AG09319 (cell line): ENCODE measurements at places on chromosomes 11 and 22.

DNA sequence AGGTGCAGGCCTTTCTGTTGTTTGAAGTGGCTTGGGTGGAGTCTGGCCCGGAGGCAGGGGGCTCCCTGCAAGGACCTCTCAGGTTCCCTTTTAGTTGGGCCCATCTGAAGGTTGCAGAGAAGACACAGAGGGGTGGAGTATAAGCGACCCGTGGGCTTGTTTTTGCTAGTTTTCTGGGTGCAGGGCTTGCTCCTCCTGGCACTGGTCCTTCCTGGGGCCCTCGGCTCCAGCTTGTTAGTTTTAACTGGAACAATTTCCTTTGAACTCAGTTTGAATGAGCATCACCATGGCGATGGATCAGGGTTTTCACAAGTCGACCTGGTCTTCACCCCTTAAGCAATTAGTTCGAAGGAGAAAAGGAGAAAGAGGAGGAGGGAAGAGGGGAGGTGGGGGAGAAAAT, 28.5 kb upstream of the OAF start:
- DNase-seq: no peak

GRCh38 chr11:78991681-78992080, 417.0 kb upstream of the NARS2 start:
- no peak for DNase-seq

GRCh38 chr11:1837171-1838076, 1.4 kb upstream of the TNNI2 start:
- DNase-seq: no peak

DNA sequence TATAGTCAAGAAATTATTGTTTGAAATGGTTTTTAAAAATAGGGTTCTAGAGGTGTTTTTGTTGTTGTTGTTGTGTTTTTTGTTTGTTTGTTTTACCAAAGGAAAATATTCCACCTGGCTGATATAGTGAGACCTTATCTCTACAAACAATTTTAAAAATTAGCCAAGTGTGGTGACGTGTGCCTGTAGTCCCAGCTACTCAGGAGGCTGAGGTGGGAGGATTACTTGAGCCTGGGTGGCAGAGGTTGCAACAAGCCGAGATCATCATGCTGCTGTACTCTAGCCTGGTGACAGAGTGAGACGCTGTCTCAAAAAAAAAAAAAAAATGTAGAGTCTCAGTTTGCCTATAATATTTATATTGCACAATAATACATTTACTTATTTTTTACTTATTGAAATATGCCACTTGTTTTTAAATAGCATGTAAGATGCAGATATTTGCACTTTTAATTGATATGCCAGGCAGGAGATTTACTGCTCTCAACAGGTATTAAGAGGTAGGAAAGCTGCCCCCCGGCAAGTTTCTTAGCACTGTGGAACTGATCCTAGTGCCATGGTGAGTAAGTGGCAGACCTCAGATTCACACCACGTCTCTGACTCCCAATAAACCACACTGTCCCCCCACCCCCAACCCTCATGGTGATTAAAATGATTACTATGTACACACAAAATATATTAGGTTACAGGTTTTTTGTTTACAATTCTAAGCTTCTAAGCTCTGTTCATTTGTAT, 157.4 kb downstream of the TEAD1 start:
- DNase-seq: no peak

- DNase-seq: no peak
Observed at GRCh38 chr11:64831411-64831891, 13.0 kb downstream of the CDC42BPG start.

DNA sequence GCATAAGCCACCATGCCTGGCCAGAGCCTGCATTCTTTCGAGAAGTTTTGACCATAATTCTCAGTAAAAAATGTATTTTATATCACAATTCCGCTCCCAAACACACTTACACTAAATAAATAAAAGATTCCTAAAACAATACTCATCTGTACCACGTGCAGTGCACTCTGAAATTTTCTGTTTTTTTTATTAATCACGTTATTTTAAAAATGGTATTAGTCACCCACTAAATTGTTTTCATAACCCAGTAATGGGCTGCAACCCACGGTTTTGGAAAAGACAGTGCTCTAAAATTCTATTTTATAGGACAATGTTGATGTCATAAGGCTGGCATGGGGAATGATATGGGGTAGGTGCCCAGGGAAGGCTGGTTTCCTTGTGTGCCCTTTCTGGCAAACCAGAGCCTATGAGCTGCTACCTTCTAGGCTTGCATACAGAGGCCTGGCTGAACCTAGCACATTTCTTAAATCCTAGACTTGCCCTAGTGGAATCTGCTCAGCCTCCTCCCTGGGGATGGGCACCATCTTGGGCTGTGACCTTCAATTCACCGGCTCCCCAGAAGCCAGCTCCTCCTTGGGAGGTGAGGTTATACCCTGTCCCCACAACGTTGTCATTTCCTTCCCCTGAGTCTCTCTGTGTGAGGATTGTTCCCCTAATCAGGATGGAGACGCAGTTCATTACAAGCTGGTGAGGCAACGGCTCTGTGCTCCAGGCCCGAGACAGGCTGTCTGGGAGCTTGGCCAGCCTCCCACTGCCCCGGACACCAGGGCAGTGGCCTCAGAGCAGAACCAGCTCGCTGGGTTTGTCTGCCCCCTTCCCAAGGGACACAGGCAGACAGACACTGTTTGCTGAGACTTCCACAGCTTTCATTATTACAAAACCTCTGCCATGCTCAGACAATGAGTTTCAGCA, 116.5 kb upstream of the NAV2 start:
- DNase-seq: no peak

DNA sequence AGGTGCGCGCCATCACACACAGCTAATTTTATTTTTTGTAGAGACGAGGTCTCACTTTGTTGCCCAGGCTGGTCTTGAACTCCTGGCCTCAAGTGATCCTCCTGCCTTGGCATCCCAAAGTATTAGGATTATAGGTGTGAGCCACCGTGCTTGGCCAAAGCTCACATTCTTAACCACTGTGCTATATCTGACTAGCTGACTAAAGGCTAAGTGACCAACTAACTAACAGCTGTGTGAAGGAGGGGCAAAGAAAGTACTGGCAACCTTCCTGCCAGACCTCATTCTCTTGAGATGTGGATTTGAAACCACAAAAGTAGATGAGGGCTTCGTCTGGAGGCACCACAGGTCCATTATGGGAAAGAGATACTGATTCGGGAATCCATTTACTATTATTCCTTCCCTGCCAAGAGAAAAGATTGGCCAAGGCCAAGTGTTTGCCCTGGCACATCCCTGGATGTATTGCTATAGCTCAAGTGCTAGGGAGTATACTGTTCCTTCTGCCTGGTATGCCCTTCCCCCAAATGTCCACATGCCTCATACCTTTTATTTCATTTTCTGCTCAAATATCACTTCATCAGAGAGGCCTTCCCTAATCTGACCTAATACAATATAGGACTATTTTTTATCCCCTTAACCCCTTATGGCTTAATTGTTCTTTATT, 52.7 kb upstream of the RRM1 start:
- DNase-seq: no peak

GRCh38 chr22:45084400-45084920, 74.7 kb upstream of the PHF21B start:
- DNase-seq: no peak

- no peak for DNase-seq
Observed at GRCh38 chr11:8220261-8221045, 43.2 kb downstream of the LMO1 start.

- DNase-seq: no peak
Observed at GRCh38 chr11:86801364-86801763, 1.0 kb downstream of the PRSS23 start.

- no peak for DNase-seq
Observed at GRCh38 chr11:77300695-77301094, 791 bp downstream of the GDPD4 start.

- no peak for DNase-seq
Observed at GRCh38 chr22:27867953-27868731, 50.9 kb downstream of the PITPNB start.

DNA sequence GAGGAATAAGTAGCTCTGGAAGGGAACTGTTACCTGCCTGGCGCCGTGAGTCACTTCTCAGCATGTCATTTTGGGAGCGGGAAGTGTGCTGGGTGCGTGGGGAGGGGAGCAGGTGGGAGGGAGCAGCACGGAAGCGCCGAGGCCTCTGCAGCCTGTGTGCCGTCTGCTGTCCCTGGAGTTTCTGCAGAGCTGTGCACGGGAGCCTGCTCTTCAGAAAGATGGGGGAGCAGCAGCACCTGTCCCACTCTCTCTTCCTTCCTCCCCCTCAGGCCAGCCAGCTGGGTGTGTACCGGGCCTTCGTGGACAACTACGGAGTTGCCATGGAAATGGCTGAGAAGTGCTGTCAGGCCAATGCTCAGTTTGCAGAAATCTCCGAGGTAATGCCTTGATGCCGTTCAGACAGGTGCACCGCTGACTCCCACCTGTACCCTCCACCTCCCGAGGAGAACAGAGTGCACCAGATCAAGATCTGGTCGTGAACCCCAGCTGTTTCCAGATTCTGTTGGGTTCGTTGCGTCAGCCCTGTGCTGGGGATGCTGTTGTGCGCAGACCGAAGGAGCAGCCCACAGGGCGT, 87.9 kb downstream of the BCR start:
- DNase-seq: no peak

- DNase-seq: no peak
Observed at GRCh38 chr11:103007521-103007920, 52.0 kb upstream of the MMP13 start.

DNA sequence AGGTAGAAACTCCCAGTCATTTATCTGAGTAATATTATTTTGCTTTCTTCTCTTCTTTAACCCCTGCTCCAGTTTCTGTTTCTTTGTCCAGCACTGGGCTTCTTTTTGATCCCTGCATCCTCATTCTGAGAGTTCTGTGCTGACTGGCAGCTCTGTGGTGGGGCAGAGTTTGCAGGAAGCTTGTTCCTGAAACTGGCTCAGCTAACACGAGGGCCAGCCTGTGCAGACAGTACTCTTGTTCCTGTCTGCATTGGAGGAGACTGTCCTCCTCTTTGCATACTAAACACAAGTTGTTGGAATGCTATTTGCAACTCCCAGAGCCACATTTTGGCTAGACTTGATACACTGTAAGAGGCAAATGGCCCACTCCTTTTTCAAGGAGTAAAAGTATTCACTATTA, 93.1 kb upstream of the HORMAD2 start:
- no peak for DNase-seq

DNA sequence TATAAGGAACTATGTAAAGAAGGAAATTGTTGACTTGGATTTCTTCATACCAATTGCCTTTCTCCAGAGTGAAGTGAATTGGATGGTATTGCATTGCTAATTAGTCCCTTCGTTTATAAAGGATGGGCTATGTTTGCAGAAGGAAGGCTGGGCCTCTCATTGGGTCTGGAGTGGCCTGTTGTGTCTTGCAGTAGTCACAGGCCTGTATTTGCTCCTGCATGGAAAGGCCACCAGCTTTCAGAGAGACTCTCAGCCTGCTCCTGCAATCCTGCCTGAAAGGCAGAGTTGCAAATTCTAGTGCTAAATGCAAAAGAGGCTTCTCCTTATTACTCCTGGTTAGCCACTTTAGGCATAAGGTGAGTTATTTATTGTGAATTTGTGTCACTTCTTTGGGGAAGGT, 103.8 kb downstream of the EXT2 start:
- no peak for DNase-seq

DNA sequence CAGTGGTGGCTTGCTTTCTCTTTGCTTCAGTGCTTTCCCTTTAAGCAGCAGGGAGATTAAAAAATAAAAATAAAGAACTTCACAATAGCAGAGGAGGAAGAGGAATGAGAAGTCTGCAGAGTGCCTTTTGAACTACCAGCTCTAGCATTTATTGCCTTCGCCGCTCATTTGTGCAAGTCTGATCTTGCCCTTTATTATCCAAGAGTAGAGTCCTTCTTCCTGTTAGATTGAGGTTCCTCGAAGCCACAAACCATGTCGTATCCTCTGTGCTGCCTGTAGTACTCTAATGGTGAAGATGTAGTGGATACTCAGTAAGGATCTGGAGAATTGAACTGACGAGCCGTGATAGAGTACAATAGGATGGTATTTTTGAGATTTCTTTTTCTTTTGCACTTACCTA, 101.2 kb upstream of the RAG2 start:
- DNase-seq: no peak

DNA sequence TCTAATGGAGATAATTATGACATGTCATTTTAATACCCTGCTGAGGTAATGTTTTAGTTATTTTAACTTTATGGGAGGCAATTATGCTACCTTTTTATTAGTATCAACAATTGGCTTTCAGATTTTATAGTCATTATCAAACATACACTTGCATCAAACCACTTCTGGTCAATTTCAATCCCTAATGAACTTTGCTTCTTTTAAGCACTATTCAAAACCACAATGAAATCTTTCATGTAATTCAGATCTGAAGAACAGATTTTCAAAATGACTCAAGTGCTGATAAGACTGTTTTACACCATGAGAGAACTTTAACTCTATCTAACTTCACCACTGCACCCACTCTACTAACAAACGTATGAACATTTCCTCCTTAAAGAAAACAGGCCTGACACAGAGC, 25.9 kb upstream of the CCDC34 start:
- no peak for DNase-seq

GRCh38 chr11:113581713-113582112, 106.5 kb upstream of the DRD2 start:
- DNase-seq: no peak

DNA sequence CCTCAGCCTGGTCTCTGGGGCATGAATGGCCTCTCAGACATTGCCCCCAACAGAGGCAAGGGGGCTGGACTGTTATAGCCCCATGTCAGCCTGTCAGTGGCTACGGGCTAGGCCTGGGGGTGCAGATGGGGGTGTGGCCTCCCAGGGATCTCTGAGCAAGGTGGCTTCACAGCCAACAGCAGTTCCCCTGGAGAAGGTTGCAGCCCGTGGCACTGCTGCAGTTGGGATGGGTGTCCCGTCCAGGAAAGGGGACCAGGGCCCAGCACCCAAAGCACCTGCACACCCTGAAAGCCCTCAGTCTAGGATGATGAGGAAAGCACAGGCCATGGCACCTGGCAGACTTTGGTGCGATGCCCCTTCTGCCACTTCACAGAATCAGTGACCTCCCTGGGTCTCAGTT, 101.3 kb downstream of the TP53I11 start:
- no peak for DNase-seq

DNA sequence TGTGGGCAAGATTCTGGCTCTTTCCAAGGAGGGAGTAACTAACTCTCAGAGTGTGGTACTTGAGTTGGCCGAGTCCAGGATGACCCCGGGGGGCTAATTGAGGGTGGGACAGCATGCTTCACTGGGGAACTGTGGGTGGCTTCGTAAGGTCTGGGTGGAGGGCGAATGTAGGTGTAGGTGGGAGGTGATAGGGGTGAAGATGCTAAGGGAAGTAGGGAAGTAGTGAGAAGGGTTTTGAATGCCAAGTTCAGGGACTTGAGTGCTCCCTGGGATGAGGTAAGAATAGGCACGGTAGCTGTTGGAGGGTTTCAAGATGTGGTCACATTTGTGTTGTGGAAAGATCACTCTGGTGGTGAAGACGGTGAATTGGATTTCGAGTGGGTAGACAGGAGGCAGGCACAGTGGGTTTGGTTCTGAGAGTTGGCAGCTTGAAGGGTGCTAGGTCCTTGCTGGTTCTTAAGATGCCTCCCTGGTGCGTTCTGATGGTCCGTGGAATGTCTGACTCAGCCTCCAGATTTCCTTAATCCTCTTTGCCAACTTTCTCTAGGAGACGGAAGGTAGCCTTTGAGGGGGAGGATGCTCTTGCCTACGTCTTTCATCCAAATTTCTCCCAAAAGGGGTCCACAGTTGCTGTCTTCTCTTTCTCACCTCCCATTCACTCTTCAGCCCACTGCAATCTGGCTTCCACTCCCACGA, 2.5 kb upstream of the DNAL4 start:
- no peak for DNase-seq

- DNase-seq: no peak
Observed at GRCh38 chr22:21829523-21829922, 37.9 kb downstream of the MAPK1 start.
